ENCODE measurements at places on chromosomes 12 and 14.
A peak's percentile ranks its signal among the peaks of the same experiment; 100 is the strongest.

DNA sequence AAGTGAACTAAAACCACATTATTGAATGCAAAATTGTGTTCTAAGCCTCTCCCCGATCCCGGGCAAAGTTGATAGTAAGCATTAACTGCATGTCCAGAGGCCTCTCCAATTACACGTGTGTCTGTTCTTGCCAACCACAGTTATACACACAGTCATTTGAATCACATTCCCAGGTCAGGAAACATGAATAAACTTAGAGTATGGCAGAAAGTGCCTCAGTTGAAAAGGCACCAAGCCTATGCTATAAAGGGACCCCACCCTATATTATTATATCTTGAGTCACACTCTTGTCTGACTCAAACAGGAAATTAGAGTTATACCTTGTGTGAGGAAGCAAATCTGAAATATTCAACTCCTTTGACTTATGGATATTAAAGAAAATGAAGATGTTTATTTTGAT is 128.3 kb upstream of the STXBP6 start:
- ATAC-seq: no peak

DNA sequence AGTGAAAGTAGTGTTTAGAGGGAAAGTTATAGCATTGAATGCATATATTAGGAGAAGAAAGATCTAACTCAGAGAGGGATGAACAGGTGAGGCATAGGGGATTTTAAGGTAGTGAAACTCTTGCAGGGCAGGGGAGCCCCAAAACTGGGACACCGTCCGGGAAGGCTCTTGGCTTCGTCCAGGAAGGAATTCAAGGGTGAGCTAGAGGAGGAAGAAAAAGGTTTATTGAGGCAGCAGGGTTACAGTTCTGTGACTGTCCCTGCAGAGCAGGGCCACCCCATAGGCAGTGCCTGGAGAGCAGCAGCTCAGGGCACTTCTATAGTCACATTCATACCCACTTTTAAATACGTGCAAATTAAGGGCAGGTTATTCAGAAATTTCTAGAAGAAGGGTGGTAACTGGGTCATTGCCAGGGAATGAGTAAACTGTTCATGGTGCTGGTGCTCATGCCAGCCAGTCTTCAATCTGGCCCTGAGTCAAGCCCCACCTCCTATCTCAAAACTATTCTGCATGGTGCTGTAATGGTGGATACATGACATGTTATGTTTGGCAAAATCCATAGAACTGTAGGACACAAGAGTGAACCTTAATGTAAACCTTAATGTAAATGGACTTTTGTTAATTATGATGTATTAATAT is 1.2 kb upstream of the OAS1 start:
- ATAC-seq: no peak

GRCh38 chr12:19922717-19923116 is 445.6 kb upstream of the PDE3A start:
- ATAC-seq: no peak

DNA sequence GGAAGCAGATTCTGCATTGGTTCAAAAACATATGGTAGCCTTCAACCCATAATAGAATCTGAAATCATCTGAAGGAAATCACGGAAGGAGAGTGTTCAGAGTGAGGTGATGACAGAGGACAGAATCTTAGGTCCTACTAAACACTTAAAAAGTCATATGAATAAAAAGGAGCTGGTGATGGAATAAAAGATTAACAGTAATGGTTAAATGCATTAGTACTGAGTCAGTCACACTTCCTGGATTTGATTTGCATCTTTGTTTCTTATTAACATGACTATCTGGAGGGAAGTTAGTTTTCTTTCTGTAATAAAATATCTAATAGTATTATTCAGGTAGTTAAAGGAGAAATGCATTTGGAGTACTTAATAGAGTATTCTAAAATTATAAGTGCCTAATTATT is 296.3 kb upstream of the ATXN7L3B start:
- ATAC-seq: no peak

DNA sequence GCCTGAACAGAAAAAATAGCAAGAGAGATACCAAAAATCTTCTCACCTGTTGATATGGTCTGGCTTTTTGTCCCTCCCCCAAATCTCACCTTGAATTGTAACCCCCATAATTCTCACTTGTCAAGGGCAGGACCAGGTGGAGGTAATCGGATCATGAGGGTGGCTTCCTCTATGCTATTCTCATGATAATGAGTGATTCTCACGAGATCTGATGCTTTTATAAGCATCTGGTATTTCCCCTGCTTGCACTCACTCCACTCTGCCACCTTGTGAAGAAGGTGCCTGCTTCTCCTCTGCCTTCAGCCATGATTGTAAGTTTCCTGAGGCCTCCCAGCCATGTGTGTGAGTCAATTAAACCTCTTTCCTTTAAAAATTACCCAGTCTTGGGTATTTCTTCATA is 291.2 kb downstream of the CPNE8 start:
- ATAC-seq: no peak

DNA sequence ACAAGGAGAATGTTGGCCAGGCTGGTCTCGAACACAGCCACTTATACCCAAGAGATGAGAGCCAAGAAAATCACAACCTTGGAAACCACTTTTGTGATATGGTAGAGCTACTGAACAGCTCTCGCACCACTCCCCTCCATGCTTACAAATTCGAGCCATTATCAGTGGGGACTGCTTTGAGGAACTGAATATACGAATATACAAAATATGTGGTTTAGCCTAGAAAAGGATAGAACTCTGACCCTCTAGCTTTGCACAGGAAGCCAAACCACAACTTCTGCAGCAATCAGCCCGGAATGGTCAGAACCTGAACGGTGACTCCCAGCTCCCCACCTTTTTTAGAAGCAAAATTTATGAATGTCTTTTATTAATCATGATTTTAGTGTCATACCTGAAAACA is 129.8 kb upstream of the TMEM132C start:
- no peak for ATAC-seq

- ATAC-seq: no peak
These were observed 679.3 kb downstream of the BCL11B start for GRCh38 chr14:98592611-98593170.

DNA sequence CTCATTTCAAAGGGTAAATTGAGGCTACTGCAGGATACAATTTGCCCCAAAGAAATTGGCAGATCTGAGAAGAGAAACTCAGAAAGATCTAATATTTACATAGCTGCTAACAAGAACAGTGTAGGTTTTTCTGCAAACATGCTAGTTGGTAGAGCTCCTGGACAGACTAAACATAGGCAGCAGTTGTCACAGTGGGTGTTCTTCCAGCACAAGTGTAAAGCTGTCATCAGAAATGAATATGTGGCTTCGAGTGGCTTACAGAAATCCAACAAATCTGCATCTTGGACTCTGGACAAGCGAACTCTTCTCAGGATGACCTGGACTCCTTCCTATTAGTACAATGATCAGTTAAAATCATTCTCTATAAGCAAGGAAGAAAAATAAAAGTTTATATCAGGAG is 5.9 kb downstream of the CBX5 start:
- no peak for ATAC-seq

DNA sequence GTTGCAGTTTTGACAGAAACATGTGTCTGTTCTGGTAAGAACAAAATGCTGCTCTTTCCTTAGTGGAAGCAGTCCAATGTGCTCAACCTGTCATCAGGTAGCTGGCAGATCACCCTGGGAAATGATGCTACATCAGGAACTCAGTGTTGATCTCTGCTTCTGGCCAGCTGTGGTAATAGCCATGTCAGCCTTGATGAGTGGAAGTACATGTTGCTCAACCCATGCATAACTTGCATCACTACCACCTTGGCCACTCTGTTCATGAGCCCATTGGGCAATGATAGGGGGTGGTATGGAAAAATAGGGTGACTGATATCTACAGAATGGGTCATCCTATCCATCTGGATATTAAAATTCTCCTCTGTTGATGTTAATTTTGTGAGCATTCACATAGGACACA is 411.0 kb downstream of the C12orf50 start:
- no peak for ATAC-seq

- ATAC-seq: no peak
These were observed 36.8 kb upstream of the NINJ2 start for GRCh38 chr12:700016-700415.

GRCh38 chr12:67884596-67884995 is 104.7 kb upstream of the IFNG-AS1 start:
- ATAC-seq: no peak

DNA sequence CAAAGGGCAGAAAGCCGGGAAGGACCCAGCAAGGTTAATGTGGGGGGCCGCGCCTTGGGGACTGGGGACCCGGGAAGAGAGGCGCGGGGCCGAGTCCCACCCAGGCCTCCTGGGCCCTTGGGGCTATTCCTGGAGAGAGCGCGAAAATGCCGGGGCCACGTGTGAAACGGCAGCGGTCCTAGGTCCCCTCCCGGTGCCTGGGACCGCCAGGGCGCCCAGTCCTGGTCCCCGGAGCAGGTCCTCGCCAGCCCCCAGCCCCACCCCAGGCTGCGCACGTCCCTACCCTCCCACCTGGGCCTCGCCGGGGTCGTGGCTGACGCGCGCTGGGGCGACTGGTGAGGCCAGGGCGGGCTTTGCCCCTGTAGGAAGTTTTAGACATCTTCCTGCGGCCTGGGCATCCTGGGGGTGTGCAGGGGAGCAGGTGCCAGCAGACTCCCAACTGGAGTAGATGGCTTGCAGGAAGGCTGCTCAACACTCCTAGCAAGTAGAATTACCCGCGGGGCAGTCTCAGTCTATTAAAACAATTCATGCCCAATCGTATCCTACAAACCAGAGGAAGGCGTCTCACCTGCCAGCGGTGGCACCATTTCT is 708 bp downstream of the FAR2 start:
- peak; percentile 10 for ATAC-seq

All from activated T-helper 17 cell treated with anti-CD3 and anti-CD28 coated beads, Interleukin-2, amount 50 U/mL, for 72 hours (primary cell).